ENCODE measurements at places on chromosomes 5 and 9.

DNA sequence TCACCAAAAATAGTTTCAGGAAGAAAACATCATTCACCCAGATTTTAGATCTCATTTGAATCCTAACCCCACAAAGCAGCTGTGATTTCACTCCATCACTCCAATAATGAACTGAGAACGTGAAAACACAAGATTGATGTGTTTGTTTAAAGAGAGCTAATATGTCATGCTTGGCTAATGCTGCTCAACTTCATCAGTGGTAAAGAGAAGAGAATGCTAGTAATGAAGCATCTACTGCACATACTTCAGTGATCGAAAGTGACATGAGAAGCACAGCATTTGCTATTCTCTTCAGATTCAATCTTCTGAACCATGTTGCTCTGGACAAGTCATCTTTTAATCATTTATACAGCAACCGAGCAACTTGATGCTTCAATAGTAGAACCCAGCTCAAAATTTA lies 874.7 kb downstream of the EFNA5 start:
- no peak for DNase-seq

GRCh38 chr9:105405514-105406131 lies 42.2 kb upstream of the FSD1L start:
- peak; percentile 98 for DNase-seq

DNA sequence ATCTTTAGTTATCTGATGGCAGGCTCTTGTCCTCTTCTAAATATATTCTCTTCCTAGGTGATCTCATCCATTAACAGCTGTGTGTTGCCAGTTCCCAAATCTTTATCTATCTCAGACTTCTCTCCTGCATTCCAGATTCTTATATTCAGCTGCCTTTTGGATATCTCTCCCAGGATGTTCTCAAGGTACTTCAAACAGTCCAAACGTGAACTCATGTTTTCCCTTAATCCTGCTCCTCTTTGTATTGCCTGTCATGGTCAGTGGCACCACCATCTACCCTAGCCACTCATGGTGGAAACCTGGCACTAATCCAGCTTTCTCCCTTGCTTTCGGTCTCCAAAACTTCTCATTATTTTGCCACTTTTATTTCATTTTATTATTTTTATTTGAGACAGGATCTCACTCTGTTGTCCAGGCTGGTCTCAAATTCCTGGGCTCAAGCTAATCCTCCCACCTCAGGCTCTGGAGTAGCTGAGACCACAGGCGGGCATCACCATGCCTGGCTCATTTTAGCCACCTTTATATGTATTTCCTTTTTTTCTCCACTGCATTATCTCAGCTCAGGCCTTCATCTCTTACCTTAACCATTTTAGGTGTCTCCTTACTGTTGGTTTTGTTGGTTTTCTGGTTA lies 3.8 kb downstream of the ZFYVE16 start:
- no peak for DNase-seq

GRCh38 chr9:89498852-89499480 lies 1.1 kb upstream of the SEMA4D start:
- DNase-seq: no peak

DNA sequence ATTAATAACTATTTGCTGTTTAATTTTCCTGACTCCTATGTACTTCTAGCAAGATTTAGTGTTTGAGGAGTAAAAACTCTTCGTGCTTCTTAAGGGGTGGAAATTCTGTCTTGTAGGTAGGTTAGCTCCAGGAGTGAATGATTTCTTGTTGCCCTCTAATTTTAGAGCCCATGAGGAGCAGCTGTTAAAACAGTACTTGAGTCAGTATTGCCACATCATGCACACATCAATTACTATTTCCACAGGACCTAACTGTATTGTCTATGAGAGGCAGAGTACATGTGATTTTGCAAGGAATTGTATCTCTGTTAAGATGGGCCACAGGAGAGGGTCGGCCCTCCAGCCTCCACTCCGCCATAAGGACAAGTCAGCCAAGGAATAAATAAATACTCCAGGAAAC lies 91.2 kb downstream of the PDZD2 start:
- no peak for DNase-seq

- DNase-seq: no peak
Measured at GRCh38 chr9:91483189-91483691, 59.6 kb upstream of the NFIL3 start.

- no peak for DNase-seq
Measured at GRCh38 chr5:109558364-109558763, 131.4 kb upstream of the MAN2A1 start.

DNA sequence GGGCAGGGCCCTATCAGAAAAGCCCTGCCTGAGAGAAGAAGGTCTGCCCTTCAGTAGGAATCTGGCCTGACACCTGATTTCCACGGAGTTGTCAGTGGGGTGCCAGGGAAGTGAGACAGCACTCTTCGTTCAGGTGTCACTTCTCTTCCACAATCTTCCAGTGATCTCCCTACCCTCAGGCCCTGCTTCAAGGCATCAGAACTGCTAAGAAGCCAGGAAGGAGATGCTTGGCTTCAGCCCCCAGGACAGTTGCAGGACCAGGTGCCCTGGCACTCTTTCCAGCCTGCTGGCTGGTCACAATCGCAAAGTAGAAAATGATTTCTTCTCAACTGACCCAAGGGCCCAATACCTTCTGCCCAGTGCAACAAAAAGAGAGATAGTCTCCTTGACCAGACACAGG lies 50.3 kb downstream of the SPOCK1 start:
- no peak for DNase-seq

- DNase-seq: no peak
Measured at GRCh38 chr5:5340206-5340729, 82.2 kb upstream of the ICE1 start.

- DNase-seq: no peak
Measured at GRCh38 chr5:169702693-169703481, 65.8 kb downstream of the DOCK2 start.

GRCh38 chr9:72473474-72474261 lies 47.7 kb upstream of the TMC1 start:
- no peak for DNase-seq

DNA sequence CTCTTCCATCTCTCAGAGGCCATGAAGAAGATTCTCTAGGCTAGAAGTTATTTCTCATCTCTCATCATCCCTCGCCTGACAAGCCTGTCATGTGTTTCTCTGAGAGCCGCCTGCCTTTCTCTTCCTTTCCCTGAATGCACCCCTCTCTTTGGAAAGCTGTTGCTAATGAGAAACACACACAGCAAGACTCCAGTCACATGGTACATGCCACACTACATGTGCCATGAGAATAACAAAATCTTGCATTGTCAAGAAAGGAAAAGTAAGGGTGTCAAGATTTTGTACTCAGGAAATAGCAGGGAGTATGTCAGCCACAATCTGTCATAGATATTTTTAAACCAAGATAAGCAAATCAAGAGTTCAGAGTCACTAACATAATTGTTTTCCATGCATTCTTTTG lies 8.9 kb downstream of the AGXT2 start:
- DNase-seq: no peak

DNA sequence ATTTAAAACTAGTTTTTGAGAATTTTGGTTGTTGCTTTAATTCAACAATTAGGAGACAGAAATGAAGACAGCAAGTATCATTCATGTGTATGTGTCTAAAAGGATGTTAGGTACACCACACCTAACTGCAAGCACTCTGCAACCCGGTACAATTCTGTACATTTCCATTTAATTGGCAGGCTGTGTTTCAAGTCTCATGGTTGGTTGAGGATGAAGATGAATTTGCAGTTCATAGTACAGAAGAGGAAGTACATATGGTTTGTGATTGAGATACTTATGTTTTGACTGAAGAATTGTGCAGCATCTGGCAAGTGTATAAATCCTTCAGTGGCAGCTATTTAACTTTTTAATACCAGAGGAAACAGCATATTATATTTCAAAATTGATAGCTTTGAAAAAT lies 628.7 kb upstream of the ZNF608 start:
- DNase-seq: peak; percentile 91

GRCh38 chr9:96491079-96491879 lies 41.3 kb downstream of the HABP4 start:
- DNase-seq: no peak

GRCh38 chr9:35669331-35670145 lies 4.2 kb upstream of the CA9 start:
- no peak for DNase-seq

DNA sequence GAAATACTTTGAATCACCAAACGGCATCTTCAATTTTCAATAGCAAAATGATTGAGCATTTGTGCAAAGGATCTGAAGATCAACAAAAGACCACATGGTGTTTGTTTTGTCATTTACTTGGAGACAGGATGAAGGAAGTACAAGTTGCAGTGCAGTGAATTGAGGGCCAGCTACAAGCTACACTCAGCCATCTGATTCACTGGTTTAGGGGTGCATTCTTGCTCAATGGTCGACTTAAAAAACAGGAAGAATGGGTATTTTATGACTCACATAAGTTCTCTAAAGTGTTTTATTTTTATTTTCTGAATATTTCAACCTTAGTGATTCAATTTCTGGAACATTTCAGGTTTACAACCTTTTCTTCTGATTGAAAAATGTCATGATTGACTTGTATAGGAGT lies 412.1 kb upstream of the ADAMTSL1 start:
- no peak for DNase-seq

GRCh38 chr9:133269537-133270362 lies 5.3 kb downstream of the ABO start:
- DNase-seq: no peak

GRCh38 chr5:74055486-74056106 lies 429.6 kb downstream of the ARHGEF28 start:
- peak; percentile 99 for DNase-seq

DNA sequence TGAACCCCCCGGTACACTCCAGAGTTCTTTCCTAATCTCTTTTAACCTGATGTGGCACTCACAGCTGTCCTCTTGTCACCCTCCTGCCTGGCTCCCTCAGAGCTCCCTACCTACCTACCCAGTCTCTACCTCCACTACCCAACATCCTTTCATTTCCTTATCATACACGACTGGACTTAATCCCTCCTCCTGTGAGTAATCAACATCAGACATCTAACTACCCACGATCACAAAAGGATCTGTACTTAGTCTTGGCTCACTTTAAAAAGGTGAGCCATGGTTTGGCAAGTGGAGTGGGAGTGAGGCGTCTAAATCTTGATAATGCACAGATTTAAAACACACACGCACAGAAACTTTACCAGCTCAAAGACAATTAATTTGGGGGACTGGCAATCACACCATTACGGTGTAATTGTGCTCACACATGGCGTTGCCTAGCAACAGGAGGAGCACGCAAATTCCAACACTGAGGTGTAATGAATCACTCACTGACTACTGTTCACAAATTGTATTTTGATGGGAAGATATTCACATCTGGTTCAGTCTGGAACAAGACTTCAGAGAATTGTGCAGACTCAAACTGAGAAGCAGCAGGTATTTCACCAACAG lies 235.9 kb downstream of the EPB41L4A start:
- DNase-seq: no peak

GRCh38 chr5:67934976-67935375 lies 280.6 kb upstream of the PIK3R1 start:
- no peak for DNase-seq

DNA sequence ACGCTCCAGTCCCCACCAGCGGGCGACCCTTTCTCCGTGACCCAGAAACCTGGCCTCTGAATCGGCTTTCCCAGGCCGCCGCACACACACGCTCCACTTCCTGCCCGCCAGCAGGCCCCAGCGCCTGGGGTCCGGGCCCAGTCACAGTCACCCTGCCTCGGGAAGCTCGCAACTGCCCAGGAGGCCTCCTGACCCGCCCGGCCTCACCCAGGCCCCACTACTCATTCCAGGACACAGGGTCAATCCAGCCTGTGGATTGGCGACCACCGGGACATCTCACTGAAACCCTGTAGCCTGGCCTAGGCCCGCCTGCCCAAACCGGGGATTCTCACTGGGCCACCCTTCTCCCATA lies 2.7 kb upstream of the IRX4 start:
- no peak for DNase-seq

DNA sequence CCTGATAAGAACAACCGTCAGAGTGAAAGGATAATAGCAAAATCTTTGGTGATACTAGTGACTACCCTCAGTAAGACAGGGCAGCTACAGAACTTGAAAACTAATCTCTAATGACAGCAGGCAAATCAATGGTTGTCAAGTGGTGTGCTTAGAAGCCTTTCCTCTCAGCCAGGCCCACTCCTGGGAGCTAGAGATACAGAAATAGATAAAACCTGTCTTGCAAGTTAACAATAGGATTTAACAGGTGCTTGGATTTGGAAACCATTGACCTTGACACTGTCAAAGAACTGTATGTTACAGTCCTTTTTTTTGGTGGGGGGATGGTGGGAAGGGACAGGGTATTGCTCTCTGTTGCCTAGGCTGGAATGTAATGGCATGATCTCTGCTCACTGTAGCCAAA lies 118.6 kb downstream of the BASP1 start:
- DNase-seq: peak; percentile 42

- peak; percentile 24 for DNase-seq
Measured at GRCh38 chr9:100324594-100325200, 28.0 kb downstream of the TEX10 start.

GRCh38 chr5:6766604-6767093 lies 53.4 kb downstream of the TENT4A start:
- DNase-seq: peak; percentile 89

GRCh38 chr5:75168026-75168735 lies 68.5 kb downstream of the ANKRD31 start:
- DNase-seq: no peak

GRCh38 chr9:126925876-126926275 lies 11.3 kb downstream of the RALGPS1 start:
- no peak for DNase-seq

DNA sequence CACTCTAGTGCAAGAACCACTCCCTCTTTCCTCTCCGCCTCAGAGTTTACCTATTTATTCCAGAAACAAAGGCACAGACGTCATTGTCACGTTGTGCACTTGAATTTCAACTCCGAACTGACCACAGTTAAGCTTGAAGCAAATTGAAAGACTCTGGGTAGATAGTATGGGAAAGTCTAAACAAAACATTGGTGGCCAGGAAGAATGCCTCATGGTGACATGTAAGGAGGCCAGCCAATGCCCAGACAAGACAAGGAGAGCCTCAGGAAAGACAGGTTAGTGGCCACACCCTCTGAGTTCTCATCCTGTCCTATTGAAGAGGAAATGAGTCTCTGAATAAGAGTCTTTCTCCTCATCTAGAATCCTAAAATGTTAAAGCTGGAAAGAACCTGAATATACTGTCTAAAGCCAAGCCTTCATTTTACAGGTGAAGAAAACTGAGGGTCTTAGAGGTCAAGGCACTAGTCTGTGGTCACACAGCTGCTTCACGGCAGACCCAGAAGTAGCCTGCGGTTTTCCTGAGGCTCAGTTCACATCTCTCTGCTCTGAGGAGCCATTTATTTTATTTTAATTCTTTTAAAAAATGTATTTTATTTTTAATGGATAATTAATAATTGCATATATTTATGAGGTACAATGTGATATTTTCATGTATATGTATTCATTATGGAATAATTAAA lies 30.2 kb downstream of the ZFAND5 start:
- no peak for DNase-seq

GRCh38 chr9:87570000-87570908 lies 72.6 kb downstream of the DAPK1 start:
- DNase-seq: no peak

- peak; percentile 13 for DNase-seq
Measured at GRCh38 chr5:144405991-144406390, 235.3 kb downstream of the KCTD16 start.

GRCh38 chr9:110240198-110240597 lies 16.1 kb downstream of the TXN start:
- DNase-seq: no peak

GRCh38 chr9:78543353-78543752 lies 246.4 kb downstream of the PSAT1 start:
- DNase-seq: no peak

- DNase-seq: no peak
Measured at GRCh38 chr5:98899456-98899855, 29.4 kb downstream of the CHD1 start.

- no peak for DNase-seq
Measured at GRCh38 chr5:143992496-143992895, 178.0 kb downstream of the YIPF5 start.
